ENCODE measurements at places on chromosomes 5 and 9. TPM values are rescaled to one million over a fixed set of nuclear protein-coding genes. Genes with fewer than 3 reads are reported as not detected.
A peak's percentile ranks its signal among the peaks of the same experiment; 100 is the strongest.

MYOT gene
- total RNA-seq = not detected

DNA sequence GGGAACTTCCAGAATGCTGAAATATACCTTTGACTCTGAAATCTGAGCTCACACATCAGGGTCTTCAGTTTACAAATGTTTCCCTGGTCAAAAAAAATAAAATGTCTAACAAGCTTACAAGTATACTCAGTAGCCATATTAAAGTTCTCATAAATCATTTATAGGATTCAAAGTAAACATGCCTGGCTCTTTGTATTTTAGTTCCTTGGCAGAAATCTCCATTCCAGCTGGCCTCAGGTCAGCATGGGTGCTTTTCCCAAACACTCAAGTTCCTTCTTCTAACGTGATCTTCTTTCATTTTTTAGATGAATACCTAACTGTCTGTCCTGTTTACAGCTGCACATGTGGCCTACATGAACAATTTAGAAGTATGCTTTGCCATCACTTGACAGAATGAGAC lies 263.2 kb downstream of the GAS1 start:
- H3K36me3 ChIP-seq = no peaks in the 10 kb centered on the region
- no peak overlapping the region for H3K4me3 ChIP-seq
- H3K27ac ChIP-seq = no peak overlapping the region
- DNase-seq = no peak

DNA sequence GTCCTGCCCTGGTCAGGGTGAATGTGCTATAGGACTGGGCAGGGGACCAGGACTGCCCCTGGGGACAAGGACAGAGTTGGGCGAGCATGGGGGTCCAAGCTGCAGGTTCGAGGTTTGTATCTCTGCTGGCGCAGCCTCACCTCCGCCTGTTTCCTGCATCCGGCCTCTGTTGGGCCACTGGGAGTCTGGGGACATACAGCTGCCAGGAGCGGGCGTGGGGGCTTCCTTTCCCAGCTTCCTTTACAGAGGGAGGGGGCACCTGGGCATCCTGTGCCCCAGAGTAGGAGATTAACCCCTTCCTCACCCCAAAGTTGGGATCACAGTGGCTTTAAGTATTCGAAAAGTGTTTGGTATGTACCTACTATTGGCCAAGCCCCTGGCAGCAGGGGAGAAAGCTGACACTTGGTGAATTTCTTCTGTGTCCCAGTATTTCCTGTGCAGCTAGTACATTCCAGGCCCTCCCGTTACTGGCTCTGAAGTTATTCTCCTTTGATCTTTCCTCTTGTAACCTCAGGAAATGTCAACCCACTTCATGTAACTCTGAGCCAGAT lies 19.0 kb downstream of the OLFML2A start:
- H3K36me3 ChIP-seq = no peaks in the 10 kb centered on the region
- H3K4me1 ChIP-seq = 0 out of 2 replicates have a peak, but pooled peaks cover 2% of the 10 kb centered on the region
- no peak overlapping the region for H3K4me3 ChIP-seq
- no peak for DNase-seq
- no peak overlapping the region for H3K27ac ChIP-seq

GRCh38 chr5:142314109-142314508 lies 10.7 kb downstream of the SPRY4 start:
- H3K27ac ChIP-seq = no peak overlapping the region
- peaks cover 13% of the 10 kb centered on the region for H3K4me1 ChIP-seq
- no peak overlapping the region for H3K4me3 ChIP-seq
- no peaks in the 10 kb centered on the region for H3K36me3 ChIP-seq
- H3K27me3 ChIP-seq = no peaks in the 10 kb centered on the region

GRCh38 chr5:4572311-4573100 lies 567.6 kb upstream of the ADAMTS16 start:
- no peaks in the 10 kb centered on the region for H3K36me3 ChIP-seq
- H3K4me3 ChIP-seq = no peak overlapping the region
- no peak overlapping the region for H3K27ac ChIP-seq
- H3K4me1 ChIP-seq = no peaks in the 10 kb centered on the region
- no peaks in the 10 kb centered on the region for H3K27me3 ChIP-seq

DNA sequence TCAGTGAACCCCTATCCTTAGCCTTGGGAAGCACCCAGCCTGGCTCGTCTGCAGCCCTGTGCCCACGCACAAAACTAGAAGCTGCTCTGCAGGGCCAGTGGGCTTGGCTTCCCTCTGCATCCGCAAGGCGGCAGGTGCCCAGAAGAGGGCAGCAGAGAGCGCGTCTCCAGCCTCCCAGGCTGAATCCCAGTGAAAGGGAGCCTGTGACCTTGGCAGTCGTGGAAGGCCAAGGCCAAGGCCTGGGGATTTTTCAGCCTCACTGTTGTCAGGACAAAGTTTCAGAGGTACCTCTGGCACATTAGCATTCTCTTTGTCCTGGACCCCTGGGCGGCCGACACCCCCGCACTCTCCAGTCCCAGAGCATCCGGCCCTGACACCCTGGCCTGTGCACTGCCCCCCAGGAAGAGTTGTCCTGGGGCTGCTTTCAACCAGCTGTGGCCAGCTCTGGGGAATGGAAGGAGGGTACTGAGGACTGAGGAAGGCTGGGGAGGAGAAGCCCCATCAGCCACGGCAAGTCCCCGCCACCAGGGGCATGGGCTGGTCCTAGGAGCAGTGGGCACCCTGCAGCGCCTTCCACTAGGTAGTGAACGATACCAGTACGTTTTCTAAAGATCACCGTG lies 63.6 kb upstream of the IL17B start:
- no peaks in the 10 kb centered on the region for H3K4me1 ChIP-seq
- H3K27me3 ChIP-seq = no peaks in the 10 kb centered on the region
- no peak for DNase-seq

GRCh38 chr5:118554981-118555380 lies 433.4 kb downstream of the DTWD2 start:
- no peak overlapping the region for H3K4me3 ChIP-seq
- no peaks in the 10 kb centered on the region for H3K4me1 ChIP-seq
- no peak overlapping the region for H3K27ac ChIP-seq
- DNase-seq = no peak
- no peaks in the 10 kb centered on the region for H3K27me3 ChIP-seq

DNA sequence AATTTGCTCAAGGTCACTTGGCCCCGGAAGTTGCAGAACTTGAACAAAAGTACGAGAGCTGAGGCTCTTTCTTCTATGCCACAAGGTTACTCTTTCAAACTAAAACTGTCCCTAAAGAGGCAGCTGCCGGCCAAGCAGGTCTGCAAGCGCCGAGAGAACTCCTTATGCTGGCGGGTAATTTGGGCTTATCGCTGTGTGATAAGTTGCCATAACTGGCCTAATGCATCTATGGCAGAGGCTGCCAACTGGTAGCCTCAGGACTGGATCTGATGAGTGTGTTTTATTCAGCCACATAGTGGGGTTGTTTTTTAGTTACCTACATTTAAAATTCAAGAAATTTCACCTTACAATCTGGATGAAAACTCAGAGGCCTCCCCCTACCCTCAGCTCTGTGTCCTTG lies 68.1 kb upstream of the SPOCK1 start:
- no peak overlapping the region for H3K4me3 ChIP-seq
- peaks cover 1% of the 10 kb centered on the region for H3K27me3 ChIP-seq
- no peak for DNase-seq
- H3K36me3 ChIP-seq = no peaks in the 10 kb centered on the region
- H3K27ac ChIP-seq = no peak overlapping the region

- H3K36me3 ChIP-seq = peaks cover 17% of the 10 kb centered on the region
- no peak for DNase-seq
- no peak overlapping the region for H3K4me3 ChIP-seq
- no peak overlapping the region for H3K27ac ChIP-seq
- H3K4me1 ChIP-seq = no peaks in the 10 kb centered on the region
- no peaks in the 10 kb centered on the region for H3K27me3 ChIP-seq
Measured at GRCh38 chr9:378263-378662, 163.6 kb downstream of the DOCK8 start.

DNAI1 gene
- total RNA-seq = not detected

ACOT12 gene
- not detected for total RNA-seq

DNA sequence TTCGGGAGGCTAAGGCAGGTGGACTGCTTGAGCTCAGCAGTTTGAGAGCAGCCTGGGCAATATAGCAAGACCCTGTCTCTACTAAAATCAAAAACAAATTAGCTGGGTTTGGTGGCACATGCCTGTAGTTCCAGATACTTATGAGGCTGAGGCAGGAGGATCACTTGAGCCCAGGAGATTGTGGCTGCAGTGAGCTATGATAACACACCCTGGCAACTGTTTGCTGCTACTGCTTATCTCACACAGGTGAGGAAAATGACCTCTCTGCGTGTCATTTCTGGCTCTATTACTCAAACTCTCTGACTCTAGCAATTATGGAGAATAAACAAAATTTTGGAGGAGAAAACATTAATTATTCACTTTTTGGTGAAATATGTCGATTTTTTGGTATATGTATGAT lies 45.3 kb upstream of the TMC1 start:
- no peaks in the 10 kb centered on the region for H3K36me3 ChIP-seq
- H3K4me1 ChIP-seq = peaks cover 4% of the 10 kb centered on the region
- no peak for DNase-seq
- no peaks in the 10 kb centered on the region for H3K27me3 ChIP-seq
- no peak overlapping the region for H3K27ac ChIP-seq
- H3K4me3 ChIP-seq = no peak overlapping the region

- no peaks in the 10 kb centered on the region for H3K27me3 ChIP-seq
- H3K27ac ChIP-seq = no peak overlapping the region
- H3K36me3 ChIP-seq = no peaks in the 10 kb centered on the region
- no peak overlapping the region for H3K4me3 ChIP-seq
Measured at GRCh38 chr5:57036761-57037160, 84.8 kb upstream of the MIER3 start.

IL9 gene
- total RNA-seq = not detected

DNA sequence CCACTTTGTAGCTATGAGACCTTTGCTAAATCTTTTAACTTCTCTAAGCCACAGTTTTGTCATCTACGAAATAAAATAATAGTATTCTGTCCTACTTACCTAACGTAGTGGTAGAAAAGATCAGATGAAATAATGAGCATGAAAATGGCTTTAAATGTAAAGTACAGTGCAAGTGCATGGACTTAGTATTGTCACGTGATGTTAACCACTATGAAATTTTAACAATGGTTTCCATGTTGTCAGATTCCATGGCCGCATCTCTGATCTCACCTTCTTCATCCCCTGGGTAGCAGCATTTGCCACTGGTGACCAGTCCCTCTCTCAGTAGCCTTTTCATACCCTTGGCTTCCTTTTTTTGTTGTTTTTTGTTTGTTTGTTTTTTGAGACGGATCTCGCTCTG lies 45.9 kb downstream of the DNAH5 start:
- H3K4me1 ChIP-seq = no peaks in the 10 kb centered on the region
- DNase-seq = no peak
- no peak overlapping the region for H3K4me3 ChIP-seq
- H3K27ac ChIP-seq = no peak overlapping the region

DNA sequence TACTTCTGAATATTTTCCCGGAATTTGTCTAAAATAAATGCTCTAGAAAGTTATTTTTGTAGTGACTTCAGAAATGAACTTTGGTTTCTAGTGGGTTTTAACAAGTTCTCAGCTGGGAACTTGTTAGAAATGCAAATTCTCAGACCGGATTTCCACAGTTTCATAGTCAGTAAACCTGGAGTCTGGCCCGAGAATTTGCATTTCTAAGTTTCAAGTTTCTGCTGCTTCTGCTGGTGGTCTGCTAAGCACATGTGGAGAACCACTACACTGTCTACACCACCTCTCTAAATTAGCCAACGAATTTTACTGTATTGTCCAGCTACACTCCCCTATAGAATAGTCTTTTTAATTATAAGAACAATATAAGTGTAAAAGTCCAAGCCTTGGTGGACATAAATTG lies 208.0 kb downstream of the CHSY3 start:
- H3K4me1 ChIP-seq = peaks cover 6% of the 10 kb centered on the region
- peak; percentile 5 for DNase-seq
- H3K27me3 ChIP-seq = no peaks in the 10 kb centered on the region
- no peak overlapping the region for H3K4me3 ChIP-seq
- H3K36me3 ChIP-seq = no peaks in the 10 kb centered on the region

PDE6A gene
- total RNA-seq = not detected

FOXD4L5 gene
- total RNA-seq = 0.21 TPM

All from GM12878 (cell line).